ENCODE measurements at places on chromosomes 16 and 17.

- DNase-seq, result peak; percentile 83
These were observed 3.0 kb downstream of the UBALD2 start for GRCh38 chr17:76268015-76268749.

DNA sequence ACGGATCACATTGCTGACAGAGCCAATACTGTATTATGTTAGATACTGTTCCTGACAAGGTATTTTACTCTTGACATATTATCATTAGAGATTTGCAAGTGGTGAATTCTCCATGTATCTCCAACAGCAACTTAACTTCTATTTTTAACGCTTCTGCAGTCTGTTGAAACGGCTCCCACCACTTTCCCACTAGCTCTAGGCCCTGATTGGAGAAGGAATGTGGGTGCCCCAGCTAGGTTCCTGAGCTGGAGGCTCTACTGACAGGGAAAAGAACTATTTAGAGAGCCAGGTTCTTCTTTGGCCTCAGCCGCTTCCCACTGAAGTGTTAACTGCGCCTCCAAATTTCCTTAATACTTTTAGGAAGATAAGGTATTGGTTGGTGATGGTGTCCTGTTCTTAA is 191.8 kb downstream of the RBFOX1 start:
- no peak for DNase-seq

- DNase-seq, result no peak
These were observed 45.4 kb downstream of the NDEL1 start for GRCh38 chr17:8481089-8481488.

DNA sequence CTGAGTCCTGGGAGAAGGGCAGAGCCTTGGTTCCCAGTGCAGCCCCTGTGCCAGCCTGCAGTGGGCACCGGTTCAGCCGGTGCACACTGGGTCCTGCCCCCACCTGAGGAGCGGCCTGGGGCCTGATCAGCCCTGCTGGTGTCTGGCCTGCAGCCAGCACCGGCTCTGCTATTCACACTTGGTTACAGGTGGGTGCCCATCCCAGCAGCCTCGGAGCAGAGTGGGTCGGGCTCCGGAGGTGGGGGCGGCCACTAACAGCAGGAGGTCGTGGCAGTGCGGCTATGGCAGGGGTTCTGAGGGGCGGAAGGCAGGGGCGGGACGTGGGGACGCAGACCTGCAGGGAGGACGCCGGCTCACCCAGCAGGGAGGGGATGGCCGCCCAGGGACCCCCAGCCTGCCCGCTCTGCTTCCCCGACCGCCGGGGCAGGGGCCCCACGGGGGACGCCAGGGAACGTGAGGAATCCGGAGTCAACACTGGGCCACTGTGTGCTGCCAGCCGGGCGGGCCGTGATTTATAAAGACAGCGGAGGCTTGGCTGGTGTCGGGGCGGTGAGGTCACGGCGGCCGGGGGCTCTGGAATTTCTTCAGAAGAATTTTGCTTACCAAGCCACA is 20.3 kb downstream of the METRNL start:
- DNase-seq, result no peak

- peak; percentile 29 for DNase-seq
These were observed 2.5 kb upstream of the ZNF423 start for GRCh38 chr16:49858200-49859124.

DNA sequence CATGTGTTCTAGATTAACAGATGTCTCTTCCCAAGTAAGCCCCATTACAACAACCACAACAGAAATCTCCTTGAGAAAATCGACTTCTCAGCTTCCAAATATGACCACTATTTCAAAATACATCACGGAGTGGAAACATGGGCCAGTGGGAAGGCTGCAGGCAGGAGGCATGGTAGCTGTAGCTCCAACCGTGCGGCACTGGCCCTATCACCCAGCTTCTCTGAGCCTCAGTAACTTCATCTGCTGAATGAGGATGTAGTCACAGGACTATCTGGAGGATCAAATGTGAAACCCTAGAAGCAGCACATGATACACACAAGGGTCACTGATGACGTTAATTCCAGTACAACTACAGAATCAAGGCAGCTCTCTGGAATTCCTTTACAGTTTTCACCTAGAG is 112.2 kb downstream of the VPS53 start:
- no peak for DNase-seq

- no peak for DNase-seq
These were observed at the start of gene DOC2A for GRCh38 chr16:30010844-30011713. Gene DOC2A, minus strand, starts transcription at chr16:30011027. Its CDS starts 805 bp downstream, at chr16:30010222.

DNA sequence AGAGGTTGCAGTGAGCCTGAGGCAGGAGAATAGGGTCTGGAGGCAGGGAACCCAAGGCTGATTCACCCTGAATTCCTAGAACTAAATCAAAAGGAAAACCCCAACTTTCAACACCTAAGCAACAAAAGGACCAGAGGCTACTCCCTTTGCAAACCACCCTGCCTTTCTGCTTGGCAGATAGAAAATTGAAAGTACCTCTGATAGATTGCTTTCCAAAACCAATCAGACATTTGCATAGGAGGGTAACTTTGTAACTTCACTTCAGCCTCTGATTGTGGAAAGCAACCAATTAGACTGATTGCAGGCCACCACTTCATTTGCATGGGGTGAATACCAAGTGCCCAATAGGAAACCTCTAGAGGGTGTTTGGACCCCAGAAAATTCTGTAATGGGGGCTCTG is 10.9 kb upstream of the TMEM98 start:
- DNase-seq, result no peak

DNA sequence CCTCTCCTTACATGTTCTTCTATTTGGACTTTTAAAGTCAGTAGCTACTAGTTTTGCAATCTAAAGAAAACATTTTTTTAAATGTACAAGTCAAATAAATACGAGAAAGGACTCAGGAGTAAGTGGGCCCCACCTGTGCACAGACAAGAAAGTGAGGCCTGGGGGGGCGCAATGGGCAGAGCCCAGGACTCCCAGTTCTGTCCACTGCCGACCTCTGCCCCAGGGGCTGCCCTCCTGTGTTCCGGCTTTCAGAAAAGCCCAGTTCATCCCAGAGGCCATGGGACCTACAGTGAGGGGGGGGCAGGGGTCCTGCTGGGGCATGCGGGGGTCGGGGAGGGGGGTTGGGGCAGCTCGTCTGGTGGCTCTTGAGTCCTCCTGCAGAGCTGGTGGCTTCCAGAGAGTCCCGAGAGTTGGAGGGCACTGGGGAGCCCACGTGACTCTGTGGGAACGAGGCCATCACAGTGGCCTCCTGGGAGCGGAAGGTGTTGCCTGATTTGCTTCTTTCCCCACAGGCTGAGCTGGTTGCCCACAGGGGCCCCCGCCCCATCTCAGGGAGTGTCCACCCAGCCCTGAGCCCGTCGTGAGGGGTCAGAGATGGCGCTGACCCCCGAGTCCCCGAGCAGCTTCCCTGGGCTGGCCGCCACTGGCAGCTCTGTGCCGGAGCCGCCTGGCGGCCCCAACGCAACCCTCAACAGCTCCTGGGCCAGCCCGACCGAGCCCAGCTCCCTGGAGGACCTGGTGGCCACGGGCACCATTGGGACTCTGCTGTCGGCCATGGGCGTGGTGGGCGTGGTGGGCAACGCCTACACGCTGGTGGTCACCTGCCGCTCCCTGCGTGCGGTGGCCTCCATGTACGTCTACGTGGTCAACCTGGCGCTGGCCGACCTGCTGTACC is 2.4 kb downstream of the UTS2R start:
- DNase-seq, result no peak

DNA sequence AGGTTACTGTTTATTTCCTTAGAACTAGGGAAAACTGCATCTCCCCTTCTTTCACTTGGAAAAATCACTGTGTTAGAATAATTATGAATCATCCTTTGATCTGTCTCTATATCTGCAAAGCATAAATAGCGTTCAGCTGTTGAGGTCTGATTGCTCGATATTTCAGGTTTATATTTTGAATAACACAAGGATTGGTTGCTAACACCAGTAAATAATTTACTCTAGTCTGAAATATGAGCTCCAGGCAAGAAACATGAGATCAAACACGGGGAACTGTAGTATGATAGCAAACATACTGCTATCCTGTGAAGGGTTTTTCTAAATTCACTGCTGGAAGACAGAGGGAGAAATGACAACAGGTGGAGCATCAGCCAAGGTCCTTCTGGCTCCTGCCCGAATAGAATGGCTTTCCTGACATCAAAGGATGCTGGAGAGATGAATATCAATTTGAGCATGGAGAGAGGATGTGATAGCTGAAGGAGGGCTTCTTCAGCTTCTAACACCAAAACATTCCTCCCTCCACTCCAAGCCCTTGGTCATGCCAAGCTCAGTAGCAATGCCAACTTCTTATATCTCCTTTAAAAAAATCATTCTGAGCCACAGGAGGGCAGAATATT is 450.3 kb downstream of the SHISA9 start:
- DNase-seq, result no peak

- DNase-seq, result no peak
These were observed 137.4 kb downstream of the NPIPB5 start for GRCh38 chr16:22648141-22648540.

- DNase-seq, result no peak
These were observed 752 bp downstream of the TBC1D24 start for GRCh38 chr16:2475413-2476344.

DNA sequence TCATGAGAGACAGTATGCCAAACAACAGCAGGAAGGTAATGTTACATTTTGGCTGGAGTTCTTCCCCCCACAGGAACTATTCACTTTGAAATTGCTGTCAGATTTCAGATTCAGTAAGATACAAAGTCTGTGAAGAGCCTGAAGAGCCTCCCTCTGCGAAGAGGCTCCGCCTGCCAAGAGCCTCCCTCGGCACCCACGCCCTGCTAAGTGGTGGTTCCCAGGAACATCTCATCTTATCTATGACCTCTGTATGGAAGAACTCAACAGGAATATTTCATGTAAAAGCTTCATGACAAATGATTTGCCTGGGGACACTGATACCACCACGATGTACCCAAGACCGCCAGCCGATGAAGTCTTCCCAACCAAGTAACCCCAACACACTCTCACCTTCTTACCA is 3.2 kb downstream of the ZC3H7A start:
- DNase-seq, result no peak

- no peak for DNase-seq
These were observed 117.7 kb downstream of the HS3ST3A1 start for GRCh38 chr17:13484020-13484419.

DNA sequence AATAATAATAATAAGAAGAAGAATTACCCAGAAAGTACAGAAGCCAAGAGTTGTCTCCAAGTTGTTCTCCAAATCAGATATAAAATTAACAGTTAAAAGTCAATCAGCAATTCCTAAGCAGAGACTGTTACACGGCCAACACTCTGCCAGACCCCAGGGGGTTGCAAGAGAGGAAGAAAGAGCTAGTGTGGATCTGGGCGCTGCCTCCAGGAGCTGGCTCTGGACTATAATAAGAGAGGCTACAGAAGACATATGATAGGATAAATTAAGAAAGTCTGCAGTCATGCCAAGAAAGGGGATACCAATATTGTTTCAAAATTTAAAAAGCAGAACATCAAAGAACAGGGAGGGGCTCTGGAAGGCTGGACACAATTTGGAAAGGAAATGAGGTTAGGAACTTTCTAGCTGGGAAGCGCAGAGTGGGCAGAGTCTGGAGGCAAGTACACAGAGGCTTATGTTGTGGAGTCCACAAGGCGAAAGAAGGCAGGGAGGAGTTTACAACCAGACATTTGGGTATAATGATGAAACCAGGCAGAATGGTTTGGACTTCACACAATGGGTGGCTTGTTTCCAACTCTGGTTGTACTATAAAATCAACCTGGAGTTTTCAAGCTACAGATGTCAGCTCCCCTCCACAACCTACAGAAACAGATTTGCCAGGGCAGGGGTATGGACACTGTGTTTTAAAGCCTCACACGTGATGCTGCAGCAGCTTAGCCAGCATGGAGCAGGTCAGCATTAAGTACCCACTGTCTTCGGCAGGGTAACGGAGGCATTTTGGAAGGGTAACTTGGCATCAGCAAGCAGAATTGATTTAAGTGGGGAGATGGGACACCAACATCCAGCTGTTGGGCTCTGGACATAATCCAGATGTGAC is 49.4 kb downstream of the SLC39A11 start:
- no peak for DNase-seq

GRCh38 chr17:50111673-50112655 is 16.8 kb downstream of the PDK2 start:
- DNase-seq, result no peak

DNA sequence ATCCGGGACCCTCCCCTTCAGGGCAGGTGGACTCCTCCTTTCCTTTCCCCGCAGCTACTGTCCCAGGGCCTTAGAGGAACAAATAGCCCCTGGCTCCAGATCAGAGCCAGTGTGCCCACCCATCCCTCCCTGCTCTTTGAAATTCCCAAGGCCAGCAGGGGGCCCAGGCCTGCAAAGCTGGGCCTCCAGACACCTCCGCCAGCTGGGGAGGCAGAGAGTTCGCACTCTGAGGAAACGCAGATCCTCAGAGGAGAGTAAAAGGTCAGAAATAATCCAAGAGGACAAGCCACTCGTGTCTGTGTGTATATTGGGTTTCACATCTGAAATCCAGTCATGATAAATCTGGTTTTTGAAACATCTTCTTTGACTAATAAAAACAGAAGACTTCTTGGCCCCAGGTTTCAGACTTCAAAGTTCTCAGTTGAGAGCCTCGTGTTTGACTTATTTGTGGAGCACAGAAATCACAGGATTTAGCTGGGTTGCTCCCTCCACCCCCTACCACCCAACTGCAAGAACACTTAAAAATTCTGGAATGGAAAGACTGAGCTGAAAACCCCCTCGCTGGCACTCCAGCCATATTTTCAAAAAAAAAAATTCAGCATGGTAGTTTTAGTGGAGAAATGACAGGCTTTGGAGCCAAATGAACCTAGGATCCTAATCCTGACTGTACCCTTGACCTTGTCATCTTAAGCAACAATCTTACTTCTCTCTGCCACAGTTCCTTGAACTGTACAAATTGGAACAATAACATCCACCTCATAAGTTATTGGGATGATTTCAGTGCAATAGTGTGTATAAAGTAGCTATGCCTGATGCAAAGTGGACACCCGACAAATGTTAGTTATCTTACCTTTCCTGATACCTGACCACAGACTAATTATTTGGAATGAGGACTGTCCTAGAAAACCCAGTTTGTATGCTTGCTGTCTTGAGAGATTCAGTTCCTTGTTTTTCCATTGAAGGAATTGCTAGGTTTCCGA is 44.5 kb upstream of the TBX2 start:
- DNase-seq, result no peak

GRCh38 chr16:4454623-4455022 is 19.8 kb downstream of the NMRAL1 start:
- DNase-seq, result no peak

DNA sequence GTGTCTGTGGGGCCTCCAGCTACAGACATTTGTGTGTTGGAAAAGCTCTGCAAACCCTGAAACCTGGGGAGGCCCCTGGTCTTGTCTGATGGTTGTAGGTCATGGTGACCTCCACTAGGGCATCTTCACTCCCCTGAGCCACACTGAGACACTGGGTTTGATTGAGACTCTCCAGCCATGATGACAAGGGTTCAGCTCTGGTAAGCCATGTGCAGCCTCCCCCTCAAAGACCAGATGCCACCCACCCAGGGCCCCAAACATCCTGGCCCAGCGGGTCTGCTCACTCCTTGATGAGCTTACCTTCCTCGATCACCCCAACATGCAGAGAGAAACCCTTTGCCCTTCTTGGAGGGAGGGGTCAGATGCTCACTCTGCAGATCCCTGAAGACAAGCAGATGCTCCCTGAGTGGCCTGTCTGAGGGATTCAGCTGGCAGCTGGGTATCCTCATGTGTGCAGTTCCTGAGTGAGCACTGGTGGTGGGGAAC is 101.6 kb downstream of the METRNL start:
- DNase-seq, result no peak

Measured in tibial nerve (tissue), 4 donors.